ENCODE measurements at places on chromosomes 7 and 10. TPM values are rescaled to one million over a fixed set of nuclear protein-coding genes. Genes with fewer than 3 reads are reported as not detected.

- DNase-seq, result peak; percentile 64
These were observed 20.9 kb upstream of the CYP26C1 start for GRCh38 chr10:93039721-93040120.

Gene GIGYF1
- 20.7 TPM for total RNA-seq

DNA sequence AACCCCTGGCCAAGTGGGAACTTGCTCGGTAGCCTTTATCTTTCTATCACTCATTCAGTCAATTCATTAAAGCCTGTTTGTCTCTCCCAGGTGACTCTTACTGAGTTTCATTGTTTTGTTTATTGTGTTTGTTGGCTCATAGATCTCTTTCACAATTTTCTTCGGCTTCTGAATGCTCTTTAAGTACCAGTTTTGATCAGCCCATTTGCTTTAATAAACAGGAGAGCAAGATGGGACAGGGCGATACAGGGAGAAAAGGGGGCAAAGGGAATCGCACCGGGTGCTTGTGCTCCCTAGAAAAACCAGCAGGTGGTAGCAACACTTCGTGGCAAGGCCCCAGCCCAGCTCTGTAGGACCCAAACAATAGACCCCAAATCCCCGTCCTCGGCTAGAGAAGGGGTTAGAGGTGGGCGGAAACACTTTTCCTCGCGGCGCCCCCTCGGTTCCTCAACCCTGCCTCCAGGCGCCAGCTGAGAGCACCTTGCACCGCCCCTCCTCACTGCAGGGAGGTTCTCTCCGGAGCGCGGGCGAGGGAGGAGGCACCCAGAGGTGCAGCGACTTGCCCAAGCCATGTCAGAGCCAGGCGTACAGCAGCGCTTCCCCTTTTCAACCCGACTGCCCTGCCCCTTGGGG lies 1.0 kb upstream of the EPHB6 start:
- DNase-seq, result peak; percentile 68

- DNase-seq, result peak; percentile 87
These were observed 31.5 kb downstream of the CREB3L2 start for GRCh38 chr7:137970253-137970975.

Gene ZNF727
- not detected for total RNA-seq

Gene PARG
- 16.0 TPM for total RNA-seq

Gene ELAPOR2
- 14.7 TPM for total RNA-seq

Gene ZNF487
- total RNA-seq, result 36.5 TPM

Gene PLCE1
- 4.2 TPM for total RNA-seq

DNA sequence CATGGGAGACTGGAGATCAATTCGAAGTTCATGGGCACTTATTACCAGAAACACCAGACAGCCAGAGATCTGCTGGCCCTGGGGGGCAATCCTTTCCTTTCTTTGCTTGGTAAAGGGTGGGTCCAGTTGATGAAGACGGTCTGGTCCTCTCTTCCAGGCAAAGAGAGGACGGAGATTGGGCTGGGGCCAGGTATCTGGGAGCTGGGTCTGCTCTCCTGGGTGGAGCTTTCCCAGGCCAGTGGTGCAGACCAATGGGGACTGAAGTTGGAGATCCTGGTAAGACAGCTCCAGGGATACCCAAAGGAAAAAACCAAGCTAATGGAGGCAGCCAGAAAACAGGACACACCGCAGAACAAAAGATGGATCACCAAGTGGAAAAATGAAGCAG lies 18.3 kb downstream of the NOD1 start:
- DNase-seq, result peak; percentile 52

DNA sequence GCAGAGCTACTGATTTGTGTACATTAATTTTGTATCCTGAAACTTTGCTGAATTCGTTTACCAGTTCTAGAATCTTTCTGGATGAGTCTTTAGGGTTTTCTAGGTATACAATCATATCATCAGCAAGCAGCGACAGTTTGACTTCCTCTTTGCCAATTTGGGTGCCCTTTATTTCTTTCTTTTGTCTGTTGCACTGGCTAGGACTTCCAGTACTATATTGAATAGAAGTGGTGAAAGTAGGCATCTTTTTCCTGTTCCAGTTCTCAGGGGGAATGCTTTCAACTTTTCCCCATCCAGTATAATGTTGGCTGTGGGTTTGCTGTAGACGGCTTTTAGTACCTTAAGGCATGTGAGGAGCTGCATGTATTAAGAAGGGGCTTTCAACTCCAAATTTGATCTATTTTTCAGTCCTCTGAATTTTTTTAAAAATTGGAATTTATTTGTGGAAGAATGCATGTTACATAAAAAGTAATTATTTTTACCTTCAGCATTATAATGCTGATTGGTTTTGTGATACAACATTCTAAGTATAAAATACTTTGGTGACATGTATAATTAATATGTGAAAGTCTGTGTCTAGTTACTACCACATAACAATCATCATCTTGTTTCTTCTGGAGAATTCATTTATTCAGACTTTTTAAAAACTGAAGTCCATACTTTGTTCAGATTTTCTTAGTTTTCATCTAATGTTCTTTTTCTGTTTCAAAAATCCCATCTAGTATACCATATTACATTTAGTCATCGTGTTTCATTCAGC lies 49.6 kb downstream of the CPED1 start:
- DNase-seq, result no peak

- no peak for DNase-seq
These were observed 12.2 kb downstream of the CLRN3 start for GRCh38 chr10:127880557-127880956.

DNA sequence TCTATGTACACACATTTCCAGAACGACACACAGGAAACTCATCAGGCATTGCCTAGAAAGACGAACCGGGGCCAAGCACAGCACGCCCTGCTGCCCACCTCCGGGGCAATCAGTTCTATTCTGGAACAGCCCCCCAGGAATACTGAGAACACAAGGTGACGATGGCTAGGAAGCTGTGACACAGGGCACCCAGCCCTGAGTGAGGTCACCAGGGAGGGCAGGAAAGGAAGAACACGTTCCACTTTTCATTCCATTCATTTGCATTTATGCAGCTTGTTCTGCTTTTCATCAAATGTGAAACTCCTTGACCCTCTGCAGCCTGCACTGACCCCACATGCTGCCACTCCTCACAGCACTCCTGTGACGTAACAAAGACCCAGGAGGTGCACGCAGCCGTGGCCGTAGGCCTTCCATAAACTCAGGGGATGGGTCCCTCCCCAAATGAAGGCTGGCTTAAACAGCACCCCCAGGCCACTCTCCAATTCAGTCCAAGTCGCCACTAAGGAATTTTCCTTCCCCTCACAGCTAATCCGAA lies 28.9 kb downstream of the MAD1L1 start:
- peak; percentile 11 for DNase-seq

GRCh38 chr7:50497068-50497642 lies 47.0 kb upstream of the FIGNL1 start:
- DNase-seq, result peak; percentile 75

- DNase-seq, result no peak
These were observed 678.1 kb downstream of the ANKRD7 start for GRCh38 chr7:118902600-118902999.

Gene HTRA1
- 156 TPM for total RNA-seq

- DNase-seq, result no peak
These were observed 574.8 kb downstream of the ETV1 start for GRCh38 chr7:13414661-13415107.

Gene PRKCQ
- 0.08 TPM for total RNA-seq

GRCh38 chr10:27826369-27826768 lies 80.8 kb upstream of the MKX start:
- DNase-seq, result no peak

- DNase-seq, result no peak
These were observed 51.1 kb upstream of the ZNF107 start for GRCh38 chr7:64614812-64615211.

GRCh38 chr7:27199849-27200760 lies at the start of gene HOXA13:
HOXA13 (minus strand) TSS chr7:27200091; CDS start chr7:27200077, 14 bp downstream.
- no peak for DNase-seq

DNA sequence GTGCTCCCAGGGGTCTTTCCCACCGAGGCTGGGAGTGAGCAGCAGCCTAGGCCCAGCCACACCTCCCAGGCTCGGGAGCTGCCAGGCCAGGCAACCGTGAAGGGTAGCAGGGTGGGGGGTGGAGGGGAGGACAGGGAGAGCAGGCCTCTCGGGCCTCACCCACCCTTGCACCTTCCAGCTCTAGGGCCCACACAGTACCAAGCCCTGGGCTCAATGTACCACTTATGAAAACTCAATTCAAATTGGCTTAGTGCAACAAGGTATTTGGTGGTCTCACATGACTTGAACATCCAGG lies 127.4 kb downstream of the FAM53B start:
- DNase-seq, result no peak

Gene SPDYE2
- not detected for total RNA-seq

DNA sequence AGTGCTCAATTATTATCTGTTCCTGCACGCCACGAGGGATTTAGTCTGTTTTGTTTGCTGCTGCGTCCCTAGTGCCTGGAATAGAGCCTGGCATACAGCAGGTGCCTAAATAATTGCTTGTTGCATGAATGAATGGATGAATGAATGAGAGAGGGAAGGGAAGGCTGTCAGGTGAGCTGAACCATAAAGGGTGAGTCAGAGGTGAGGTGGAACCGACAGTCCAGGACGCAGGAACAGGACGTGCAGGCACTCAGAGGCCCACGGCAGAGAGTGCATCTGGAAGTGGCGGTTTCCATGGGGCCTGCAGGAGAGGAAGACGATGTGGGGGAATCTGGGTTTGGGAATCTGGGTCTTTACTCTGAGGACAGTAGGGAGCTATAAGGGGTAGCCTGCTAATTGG lies 17.7 kb upstream of the PPIF start:
- no peak for DNase-seq

GRCh38 chr7:69906283-69906995 lies 308.2 kb downstream of the AUTS2 start:
- DNase-seq, result no peak

DNA sequence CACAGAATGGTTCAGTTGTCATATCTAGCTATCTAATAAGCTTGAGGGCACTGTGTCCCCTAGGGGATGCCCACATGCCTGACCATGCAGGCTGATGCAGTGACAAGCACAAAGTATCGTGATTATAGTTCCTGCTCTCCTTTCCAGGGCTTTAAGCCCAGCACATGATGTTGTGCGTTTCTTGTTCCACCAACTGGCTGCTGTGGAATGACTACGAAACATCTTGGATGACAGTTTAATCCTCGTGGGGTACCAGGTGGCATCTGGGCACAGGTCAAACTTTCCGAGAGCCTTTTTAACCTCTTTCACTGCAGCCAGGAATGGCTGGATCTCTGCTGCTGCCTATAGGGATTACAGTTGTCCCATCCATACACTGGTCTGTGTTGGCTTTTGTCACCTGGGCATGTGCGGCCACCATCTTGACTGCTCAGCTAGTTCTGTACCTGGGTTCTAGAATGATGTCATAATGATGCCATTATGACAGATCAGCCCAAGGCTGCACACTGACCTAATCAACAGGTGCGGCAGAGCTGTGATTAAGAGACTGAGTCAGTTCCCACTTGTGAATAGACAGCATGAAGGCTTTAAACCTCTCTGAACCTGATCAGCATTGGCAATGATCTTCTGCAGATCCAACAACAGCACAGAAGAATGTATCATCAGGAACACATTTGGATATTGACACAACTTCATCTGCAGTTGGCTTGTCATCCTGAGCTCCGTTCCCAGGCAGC lies 144.1 kb downstream of the DLG5 start:
- DNase-seq, result no peak

Gene CPEB3
- total RNA-seq, result 1.7 TPM

Gene OPN1SW
- not detected for total RNA-seq

DNA sequence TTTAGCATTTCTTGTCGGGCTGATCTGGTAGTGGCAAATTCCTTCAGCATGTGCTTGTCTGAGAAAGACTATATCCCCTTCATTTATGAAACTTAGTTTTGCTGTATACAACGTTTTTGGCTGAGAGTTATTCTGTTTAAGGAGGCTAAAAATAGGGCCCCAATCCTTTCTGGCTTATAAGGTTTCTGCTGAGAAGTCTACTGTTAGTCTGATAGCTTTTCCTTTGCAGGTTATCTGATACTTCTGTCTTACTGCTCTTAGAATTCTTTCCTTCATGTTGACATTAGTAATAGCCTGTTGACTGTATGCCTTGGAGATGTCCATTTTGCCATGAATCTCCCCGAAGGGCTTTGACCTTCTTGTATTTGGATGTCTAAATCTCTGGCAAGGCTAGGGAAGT lies 9.9 kb downstream of the CASP7 start:
- DNase-seq, result no peak

Gene PRF1
- not detected for total RNA-seq

DNA sequence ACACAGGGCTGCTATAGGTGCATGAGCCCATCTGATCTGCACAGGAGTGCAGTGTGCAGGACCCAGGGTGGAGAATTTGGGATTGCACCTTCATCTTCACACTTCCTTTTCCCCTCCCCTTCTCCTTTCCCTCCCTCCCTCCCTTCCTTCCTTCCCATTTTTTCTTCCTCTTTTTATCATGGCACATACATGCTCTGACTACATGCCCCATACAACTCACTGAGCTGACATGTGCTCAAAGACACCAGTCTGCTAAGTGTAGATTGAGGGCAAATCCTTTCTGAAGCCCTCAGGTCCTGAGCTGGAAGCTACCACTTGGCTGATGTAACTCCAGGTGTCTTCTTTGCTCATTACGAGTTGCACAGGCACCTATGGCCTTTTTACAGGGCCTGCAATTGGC lies 365.3 kb upstream of the ZNF32 start:
- no peak for DNase-seq

GRCh38 chr10:126087796-126088505 lies 191.6 kb downstream of the FANK1 start:
- DNase-seq, result no peak

- peak; percentile 46 for DNase-seq
These were observed 174.7 kb upstream of the TCF7L2 start for GRCh38 chr10:112775381-112775780.

DNA sequence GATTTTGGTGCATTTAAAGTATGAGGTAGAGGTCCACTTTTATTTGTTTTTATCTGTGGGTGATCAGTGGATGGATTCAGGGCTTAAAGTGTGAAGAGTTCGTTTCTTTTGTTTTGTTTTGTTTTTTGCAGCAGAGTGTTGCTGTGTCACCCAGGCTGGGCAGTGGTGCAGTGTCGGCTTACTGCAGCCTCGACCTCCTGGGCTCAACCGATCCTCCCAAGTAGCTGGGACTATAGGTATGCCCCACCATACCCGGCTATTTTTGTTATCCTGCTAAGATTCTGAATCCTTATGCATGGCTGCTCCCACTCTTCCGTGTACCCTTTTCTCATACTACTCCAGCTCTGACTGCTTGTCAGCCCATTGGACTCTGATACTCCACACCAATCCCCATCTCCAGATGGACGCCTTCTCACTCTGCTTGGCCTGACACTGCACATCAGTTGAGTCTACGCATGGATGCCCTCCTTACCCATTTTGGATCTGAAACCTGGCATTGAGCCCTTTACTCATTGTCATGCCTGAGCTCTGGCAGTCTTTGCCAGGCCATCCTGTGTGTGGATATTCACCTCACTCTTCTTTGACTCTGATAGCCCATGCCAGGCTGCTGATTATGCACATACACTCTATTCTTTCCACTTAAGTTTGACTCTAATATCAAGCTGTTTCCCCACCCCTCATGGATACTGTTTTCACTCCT lies 119.5 kb downstream of the CCSER2 start:
- DNase-seq, result no peak

GRCh38 chr10:34080485-34081346 lies 734.4 kb downstream of the PARD3 start:
- DNase-seq, result no peak

All from fibroblast of the aortic adventitia (primary cell).